ENCODE measurements at places on chromosomes 2 and 18.

GRCh38 chr2:238581126-238581525 lies 154.4 kb downstream of the ASB1 start:
- DNase-seq = no peak

DNA sequence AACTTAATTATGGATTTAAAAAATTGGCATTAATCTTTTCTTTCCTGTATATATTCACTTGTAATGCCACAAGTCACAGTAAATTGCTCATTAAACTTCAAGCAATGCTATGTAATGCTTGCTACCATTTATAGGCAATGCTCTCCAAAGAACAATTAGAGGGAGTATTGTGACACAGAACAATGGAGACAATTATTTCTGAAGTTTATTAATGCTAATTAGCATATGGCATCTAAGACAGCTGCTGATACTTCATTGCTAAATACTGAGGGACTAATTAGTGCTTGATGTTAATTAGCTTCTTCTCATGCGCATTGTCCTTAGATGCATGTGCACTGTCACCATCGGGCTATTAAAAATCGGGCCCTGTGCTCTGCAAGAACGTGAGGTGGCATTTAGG lies 1012.8 kb downstream of the SOCS6 start:
- no peak for DNase-seq

GRCh38 chr2:71452565-71452964 lies 796 bp upstream of the DYSF start:
- DNase-seq = peak; percentile 81

- no peak for DNase-seq
Observed at GRCh38 chr18:46719388-46719787, 37.5 kb downstream of the ST8SIA5 start.

GRCh38 chr2:46072101-46072820 lies 224.9 kb upstream of the EPAS1 start:
- no peak for DNase-seq

DNA sequence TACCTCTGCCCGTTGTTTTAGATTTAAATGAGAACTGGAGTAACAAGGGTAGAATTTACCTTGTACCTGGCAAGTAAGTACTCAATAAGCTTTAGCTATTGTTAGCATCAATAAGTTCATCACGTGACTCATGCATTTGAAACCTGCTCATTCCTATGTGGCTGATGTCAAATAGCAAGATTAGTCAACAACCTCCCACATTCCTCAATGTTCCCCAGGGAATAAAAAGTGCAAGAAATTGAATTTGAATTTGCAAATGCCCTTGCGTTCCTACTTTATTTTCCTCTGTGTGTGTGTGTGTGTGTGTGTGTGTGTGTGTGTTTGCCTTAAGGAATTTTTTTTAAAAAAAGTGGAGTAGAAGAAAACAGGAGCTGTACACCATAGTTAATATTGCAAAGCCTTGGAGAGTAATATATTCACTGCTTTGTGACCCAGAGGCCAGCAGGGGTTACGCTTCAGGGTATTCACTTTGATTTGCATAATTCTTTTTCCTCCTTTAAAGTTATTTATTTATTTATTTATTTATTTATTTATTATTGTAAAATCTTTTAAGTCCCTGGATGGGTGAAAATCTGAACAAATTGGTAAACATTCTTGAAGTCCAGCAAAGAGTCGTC lies 43.9 kb upstream of the DNAH7 start:
- DNase-seq = no peak

- DNase-seq = no peak
Observed at GRCh38 chr18:23356915-23357601, 96.0 kb upstream of the RIOK3 start.

- DNase-seq = peak; percentile 10
Observed at GRCh38 chr2:66024391-66024790, 410.5 kb upstream of the MEIS1 start.

- no peak for DNase-seq
Observed at GRCh38 chr2:165016772-165017411, 61.6 kb upstream of the SLC38A11 start.

DNA sequence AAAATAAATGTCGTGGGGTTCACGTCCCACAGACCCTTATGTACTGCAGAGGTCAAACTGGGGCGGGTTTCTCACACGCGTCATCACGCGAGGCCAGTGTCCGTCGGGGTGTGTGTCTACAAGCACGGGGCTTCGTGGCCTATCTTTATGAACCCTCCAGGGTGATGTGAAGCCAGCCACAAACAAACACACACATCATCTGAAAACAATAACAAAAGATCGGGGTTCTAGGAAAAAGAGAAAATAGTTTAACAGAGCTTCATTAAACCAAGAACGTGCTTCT lies 23.3 kb downstream of the LDLRAD4 start:
- no peak for DNase-seq

DNA sequence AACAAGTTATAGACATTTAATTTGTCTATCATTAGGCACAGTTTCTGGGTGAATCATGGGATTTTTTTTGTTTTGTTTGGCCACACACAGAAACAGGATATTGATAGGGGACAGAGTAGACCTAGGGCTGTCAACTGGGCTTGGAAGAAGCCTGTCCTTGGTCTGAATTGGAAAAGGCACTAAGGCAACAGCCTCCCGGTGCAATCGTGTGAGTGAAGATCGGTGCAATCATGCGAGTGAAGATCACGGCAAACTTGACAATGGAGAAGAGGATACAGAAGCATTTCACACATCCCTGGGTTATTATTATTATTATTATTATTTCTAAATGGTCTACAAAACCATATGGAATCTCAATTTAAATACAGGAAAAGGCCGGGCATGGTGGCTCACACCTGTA lies 94.5 kb downstream of the ACKR3 start:
- no peak for DNase-seq

DNA sequence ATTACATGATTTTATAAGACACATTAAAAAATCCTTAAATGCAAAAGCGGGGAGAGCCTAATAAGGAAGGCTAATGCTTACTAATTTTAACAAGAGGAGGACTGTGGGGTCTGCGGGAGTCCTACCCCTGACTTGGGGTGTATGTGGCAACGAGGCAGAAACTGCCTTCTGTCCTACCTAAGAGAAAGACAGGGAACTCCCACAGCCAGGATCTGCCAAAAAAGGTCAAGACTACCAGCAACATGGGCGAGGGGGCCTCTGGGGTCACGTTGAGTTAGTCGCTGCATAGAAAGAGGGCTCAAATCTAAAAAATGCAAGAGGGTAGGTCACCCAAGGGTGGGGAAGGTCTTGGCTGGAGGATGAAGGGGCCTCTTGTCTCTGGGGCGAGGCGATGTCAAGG lies 529 bp upstream of the AMER3 start:
- no peak for DNase-seq

GRCh38 chr2:41878056-41878455 lies 169.8 kb upstream of the PKDCC start:
- DNase-seq = no peak

DNA sequence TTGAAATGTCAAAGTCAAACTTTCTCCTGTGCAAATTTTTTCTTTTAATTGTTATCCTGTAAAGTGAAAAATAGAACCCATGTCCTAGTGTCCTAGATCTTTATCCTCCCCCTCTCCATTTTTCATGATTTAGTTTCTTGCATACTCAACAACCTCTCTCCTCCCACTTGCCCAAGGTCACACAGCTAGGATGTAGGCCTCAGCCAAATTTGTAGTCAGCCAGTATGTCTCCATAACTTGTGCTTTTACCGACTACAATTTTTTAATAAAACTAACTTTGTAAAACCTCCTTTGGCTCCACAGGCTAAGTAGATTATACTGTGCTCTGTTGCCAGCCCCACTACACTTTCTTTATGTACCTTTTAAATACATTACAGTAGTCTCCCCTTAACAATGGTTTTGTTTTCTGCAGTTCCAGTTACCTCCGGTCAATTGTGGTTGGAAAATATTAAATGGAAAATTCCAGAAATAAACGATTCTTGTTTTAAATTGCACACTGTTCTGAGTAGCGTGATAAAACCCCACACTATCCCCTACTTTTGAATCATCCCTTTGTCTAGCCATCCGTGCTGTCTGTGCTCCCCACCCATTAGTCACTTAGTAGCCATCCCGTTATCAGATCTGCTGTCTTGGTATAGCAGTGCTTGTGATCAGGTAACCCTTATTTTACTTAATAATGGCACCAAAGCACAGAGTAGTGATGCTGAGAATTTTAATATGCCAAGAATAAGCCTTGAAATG lies 22.8 kb downstream of the GULP1 start:
- no peak for DNase-seq

- DNase-seq = no peak
Observed at GRCh38 chr2:202418027-202418426, 41.9 kb downstream of the BMPR2 start.

DNA sequence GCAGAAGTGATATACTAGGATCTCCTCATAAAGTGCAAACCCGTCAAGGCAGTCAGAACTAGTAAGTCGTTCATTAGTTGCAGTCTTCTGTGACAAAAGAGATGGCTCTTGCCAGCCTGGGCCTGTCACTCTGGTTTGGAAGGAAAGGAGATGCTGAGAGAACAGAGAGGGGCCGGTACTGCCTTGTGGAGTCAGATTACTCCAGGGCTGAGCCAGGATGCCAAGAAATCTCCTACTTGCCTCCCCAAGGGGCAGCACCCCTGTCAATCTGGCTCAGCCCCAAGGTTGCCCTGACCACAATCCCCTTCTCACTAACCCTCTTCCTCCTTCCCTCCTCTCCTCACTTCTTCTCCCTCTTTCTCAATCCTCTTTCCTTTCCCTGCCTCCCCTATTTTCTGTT lies 62.9 kb upstream of the ASPRV1 start:
- peak; percentile 14 for DNase-seq
